ENCODE measurements at places on chromosomes 6 and 20. TPM values are rescaled to one million over a fixed set of nuclear protein-coding genes. Genes with fewer than 3 reads are reported as not detected.

DNA sequence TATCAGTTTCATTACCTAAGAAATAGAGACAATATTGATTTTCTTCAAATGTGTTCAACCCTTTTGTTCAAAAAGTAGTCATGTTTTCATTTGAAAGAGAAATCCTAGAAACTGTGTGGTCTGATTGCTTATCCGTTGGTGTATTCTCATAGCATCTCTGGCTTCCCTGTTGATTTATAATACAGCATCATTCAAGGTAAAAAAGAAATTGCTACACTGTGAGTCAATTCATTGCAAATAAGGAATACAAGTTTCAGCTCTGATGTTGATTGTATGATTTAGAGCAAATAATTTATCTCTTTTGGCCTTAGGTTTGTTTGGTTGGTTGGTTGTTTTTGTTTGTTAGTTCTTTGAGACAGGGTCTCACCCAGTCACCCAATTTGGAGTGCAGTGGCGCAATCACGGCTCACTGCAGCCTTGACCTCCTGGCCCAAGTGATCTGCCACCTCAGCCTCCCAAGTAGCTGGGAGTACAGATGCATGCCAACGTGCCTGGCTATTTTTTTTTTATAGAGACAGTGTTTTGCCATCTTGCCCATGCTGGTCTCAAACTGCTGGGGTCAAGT lies 185.5 kb upstream of the TNFAIP3 start:
- DNase-seq = no peak

DNA sequence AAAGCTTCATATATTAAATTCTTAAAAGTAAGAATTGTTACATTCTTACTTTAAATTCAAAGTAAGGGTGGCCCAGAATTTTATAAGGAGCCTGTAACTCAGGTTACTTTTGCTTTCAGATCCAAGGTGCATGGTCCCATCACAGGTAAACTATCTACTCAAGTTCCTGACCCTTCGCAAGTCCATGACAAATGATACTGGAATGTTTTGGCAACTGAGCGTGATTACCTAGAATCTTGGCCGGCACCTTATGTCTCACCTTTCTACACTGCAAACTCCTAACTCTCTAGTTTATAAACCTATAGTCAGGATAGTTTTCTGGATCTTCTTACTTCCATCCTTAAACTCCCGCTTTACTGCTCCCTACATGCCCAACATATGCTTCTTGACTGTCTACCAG lies 67.9 kb upstream of the HMGN3 start:
- no peak for DNase-seq

DNA sequence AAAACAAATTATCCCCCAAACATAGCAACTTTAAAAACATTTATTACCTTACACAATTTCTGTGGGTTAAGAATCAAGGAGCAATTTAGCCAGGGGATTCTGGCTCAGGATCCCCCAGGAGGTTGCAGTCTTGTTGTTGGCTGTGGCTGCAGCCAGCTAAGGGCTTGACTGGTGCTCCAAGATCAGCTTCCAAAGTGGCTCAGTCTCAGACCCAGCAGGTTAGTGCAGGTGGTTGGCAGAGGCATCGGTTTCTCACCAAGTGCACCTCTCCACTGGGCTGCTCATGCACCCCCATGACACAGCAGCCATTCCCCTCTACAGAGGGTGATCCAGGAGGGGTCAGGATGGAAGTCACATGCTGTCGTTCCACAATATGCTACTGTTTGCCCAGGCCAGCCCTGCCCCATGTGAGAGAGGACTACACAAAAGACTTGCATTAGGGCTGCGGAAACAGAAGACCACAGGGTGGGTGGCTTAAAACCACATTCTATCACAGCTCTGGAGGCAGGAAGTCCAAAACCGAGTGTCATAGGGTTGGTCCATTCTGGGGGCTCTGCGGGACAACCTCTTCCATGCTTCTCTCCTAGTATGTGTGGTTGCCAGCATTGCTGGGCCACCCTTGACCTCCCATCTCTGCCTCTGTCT lies 125.8 kb downstream of the C6orf118 start:
- DNase-seq = no peak

DNA sequence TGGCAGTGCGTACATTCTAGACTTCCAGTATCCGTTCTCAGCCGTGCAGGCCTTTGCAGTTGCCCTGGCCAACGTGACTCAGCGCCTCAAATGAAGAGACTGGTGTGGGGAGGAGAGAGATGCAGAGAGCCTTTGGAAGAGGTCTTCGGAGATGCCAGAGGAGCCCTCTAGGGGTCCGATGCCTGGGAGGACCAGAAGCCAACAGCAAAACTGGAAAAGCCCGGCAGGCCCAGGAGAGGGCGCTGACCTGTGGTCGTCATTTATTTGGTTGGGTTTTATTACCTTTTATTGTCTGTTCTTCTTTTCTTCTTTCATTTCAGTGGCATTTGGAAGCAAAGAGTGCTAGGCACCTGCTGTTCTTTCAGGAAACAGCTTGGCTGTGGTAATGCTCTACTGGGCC lies 53.3 kb upstream of the TMEM181 start:
- peak; percentile 35 for DNase-seq

Gene FBXO30
- total RNA-seq = 12.2 TPM

- no peak for DNase-seq
Observed at GRCh38 chr6:170062915-170063241, 228.0 kb downstream of the DLL1 start.

DNA sequence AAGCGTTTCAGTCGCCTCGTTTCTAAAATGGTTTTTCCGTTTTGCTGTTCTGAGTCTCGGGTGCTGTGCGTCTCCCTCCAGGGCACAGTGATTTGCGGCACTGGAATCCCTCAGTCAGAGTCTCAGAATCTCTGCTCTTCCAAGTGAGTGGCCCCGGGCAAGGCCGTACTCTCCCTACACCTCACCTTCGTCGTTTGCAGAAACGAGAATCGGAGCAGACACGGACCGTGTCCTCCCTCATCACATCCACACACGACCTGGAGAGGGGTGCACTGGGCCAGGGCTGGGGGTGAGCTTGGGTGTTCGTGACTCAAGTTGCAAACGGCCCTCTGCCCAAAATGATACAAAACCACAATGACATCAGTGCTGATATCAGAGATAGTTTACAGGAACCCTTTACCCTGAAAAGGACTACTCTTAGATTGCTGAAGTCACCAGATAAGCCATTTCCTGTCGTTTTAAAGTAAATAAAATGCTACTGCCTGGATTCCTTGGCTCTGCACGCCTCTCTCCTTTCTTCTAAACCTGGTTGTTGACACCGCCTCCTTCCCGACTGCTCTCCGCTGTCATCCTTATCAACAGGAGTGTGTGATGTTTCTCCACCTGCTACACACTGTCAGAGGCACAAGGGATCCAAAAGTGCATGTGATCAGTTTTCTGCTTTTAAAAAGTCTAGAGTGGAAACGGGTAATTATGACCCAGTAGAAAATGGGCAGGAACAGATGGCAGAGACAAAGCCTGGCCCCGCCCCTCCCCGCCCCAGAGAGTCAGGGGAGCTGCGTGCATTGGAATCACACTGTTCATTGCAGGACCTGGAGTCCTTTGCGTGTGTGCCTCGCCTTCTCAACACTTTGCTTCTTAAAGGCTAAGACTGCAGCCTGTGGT lies 38.4 kb downstream of the KIF25 start:
- DNase-seq = peak; percentile 56

Gene PPP1R3G
- total RNA-seq = 0.24 TPM

Gene SLC26A8
- not detected for total RNA-seq

- DNase-seq = peak; percentile 54
Observed at GRCh38 chr20:1844325-1845162, 50.7 kb upstream of the SIRPA start.

Gene TGM6
- not detected for total RNA-seq

GRCh38 chr6:151044465-151045441 lies 179.3 kb downstream of the MTHFD1L start:
- peak; percentile 93 for DNase-seq

Gene C6orf58
- 0.64 TPM for total RNA-seq

- peak; percentile 31 for DNase-seq
Observed at GRCh38 chr6:32852844-32853540, 512 bp downstream of the TAP1 start.

- DNase-seq = no peak
Observed at GRCh38 chr6:89630488-89630887, 8.1 kb downstream of the LYRM2 start.

Gene TMEM170B
- 11.4 TPM for total RNA-seq

Gene MANEA
- total RNA-seq = 14.6 TPM

Measured in A673 (cell line).